ENCODE measurements at places on chromosomes 3 and 15.

- peak; percentile 29 for DNase-seq
Measured at GRCh38 chr3:129398803-129399144, 29.7 kb downstream of the EFCAB12 start.

DNA sequence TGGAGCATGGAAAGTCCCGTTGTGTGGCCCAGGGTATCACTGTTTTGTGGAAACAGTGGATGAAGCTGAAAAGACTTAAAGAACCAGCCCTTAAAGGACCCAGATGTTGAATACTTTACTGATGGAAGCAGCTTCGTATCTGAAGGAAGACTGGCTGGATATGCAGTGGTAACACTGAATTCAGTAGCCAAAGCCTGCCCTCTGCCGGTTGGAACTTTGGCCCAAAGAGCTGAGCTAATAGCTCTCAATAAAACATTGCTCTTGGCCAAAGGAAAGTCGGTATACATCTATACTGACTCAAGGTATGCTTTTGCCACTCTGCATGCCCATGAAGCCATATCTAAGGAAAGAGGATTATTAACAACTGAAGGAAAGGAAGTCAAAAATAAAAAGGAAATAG, 885.4 kb downstream of the PDCD6IP start:
- DNase-seq: peak; percentile 76

- DNase-seq: no peak
Measured at GRCh38 chr3:140842984-140843649, 98.5 kb upstream of the SLC25A36 start.

DNA sequence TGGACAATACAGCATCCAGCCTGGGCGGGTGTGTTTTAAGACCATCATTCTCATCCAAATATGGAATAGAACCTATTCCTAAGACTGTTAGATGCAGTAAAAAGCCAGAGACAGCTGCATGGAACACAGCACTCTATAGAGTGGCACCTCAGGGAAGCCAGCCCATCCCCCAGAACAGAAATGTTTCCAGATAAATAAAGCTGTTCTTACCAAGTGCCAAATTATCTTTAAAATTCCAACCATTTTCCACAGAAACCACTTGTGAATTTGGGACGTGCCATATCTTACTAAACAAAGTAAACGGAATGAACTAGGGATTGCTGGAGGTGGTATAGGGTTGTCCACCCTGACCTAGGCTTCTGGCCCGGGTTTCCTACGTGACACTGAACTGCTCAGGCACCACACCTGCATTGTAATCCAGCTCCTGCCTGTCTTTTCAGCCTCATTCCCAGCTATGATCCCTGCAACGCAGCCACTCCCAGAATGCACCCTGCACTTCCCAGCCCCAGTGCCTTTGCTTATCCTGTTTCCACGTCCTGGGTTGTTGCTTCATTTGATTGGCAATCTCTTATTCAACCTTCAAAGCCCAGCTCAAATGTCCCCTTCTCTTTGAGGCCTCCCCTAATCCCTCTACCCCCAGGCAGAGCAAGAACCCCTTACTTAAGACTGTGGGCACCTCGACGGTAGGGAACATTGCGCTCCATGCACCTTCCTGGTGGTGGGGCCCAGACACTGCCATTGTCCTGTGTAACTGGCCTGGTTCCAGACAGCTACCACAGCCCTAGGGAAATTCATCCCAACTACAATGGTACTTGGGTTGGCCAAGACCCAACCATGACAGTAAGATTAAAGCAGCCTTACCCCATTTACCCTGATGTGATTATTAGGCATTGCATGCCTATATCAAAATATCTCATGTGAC, 100.2 kb downstream of the IQSEC1 start:
- DNase-seq: no peak

- DNase-seq: no peak
Measured at GRCh38 chr15:72866182-72866581, 82.6 kb upstream of the ADPGK start.

DNA sequence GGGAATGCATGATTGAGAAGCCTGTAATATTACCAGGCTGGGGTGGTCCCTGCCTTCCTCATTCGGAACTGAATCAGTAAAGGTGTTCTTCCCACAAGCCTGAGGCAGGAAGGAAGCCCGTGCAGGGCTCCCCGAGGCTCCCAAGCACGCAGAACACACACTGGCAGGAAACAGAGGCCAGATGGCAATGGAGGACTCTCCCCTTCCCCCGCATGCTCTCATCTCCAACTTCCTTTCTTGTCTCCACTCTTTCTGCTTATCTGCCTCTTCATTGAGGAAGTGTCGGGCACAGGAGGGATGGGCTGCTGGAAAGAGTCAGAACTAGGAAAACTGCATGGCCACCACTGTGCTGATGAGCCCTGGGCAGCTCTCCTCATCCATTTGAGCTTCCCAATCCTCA, 123.5 kb downstream of the NUP210 start:
- no peak for DNase-seq

DNA sequence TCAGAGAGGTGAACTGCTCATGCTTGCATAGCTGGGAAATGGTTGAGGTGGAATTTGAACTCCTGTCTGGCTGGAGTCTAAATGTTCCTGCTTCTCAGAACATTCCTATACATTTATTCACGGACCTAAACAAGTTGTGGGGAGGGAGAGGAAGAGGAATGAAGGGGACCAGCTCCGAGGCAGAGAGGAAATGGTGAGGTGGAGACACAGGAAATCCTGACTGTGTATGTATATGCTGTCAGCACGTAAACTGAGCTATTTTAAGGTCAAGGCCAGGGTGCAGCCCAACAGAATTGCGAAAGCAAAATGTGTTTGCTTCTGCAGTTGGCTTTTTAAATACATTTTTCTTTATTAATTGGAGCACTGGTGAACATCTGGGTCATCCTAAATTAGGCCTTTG, 74.1 kb upstream of the POMGNT2 start:
- no peak for DNase-seq

DNA sequence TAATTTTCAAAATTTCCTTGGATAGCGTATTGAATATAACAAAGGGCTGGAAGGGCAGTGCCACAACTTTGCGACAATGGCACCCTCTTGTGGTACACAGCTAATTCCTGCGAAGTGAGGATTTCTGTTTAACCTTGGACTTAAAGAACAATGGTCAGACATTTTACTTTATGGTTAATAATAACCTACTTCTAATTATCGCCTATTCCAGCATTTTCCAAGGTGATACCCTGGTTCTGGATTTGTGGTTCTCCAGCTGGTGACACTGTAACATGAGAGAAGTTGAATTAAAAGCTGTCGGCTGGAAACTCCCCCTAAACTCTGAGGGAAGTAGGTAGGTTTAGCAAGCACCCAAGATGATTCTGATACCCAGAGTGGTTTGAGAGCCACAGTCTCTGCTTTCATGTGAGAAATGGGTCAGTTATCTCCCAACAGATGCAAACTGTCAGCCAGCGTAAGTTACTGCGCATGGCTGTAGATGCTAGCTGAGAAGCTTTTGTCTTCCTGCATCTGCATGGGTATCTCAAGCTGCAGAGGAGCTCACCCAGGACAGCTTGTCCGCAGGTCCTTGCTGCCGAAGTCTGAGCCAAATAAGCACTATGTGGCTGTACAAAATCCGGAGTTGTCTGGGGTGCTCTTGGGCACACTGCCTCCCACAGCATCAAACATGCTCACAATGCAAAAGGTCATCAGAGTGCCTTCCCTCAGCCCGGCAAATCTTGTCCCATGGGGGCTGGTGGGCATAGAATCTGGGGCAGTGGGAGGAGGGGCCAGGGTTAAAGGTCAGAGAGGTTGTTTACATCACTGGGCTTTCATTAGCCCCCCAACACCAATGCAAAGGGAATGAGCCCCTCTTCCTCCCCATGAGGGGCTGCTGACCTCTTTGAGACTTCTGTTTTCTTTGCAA, 6.6 kb upstream of the CHSY1 start:
- DNase-seq: peak; percentile 77

- DNase-seq: no peak
Measured at GRCh38 chr15:71455878-71456277, 340.6 kb downstream of the THSD4 start.

GRCh38 chr3:170092907-170093306, 55.1 kb downstream of the GPR160 start:
- DNase-seq: no peak

DNA sequence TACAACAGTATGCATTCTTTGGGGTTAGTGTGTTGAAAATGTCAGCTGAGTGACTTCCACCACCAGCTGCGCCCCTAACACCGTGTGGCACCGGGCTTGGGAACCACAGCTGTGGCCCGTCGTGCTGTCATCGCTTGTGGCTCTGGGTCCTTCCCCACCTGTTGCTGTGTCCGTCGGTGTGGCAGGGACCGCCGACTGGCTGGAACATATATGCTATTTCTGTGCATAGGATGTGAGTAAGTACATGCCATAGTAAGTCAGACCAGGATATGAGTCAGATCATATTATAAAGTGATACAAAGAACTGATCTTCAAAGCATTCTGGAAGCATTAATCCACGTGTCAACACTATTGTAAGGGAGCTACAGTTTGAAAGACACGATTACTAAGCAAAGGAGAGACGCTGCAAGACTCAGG, 31.9 kb downstream of the EHD4 start:
- no peak for DNase-seq

DNA sequence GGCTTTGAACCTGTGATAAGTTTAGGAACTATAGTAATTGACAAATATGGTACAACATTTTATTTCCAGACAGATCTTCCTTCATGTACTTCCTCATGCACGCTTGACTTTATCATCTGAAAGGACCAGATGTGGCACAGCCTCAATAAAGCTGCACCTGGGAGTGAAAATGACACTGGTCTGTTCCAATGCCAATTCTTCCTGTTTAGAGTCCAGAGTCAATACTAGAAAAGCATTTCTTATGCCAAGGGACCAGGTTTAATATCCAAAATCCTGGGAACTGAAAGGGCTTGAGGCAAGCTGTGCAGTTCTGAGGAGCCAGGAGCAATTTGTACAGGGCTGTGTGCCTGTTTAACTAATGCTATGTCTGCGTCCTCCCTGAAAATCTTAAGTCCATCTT, 15.3 kb downstream of the DPH6 start:
- peak; percentile 63 for DNase-seq

GRCh38 chr3:193982258-193982659, 153.7 kb upstream of the HES1 start:
- peak; percentile 25 for DNase-seq

DNA sequence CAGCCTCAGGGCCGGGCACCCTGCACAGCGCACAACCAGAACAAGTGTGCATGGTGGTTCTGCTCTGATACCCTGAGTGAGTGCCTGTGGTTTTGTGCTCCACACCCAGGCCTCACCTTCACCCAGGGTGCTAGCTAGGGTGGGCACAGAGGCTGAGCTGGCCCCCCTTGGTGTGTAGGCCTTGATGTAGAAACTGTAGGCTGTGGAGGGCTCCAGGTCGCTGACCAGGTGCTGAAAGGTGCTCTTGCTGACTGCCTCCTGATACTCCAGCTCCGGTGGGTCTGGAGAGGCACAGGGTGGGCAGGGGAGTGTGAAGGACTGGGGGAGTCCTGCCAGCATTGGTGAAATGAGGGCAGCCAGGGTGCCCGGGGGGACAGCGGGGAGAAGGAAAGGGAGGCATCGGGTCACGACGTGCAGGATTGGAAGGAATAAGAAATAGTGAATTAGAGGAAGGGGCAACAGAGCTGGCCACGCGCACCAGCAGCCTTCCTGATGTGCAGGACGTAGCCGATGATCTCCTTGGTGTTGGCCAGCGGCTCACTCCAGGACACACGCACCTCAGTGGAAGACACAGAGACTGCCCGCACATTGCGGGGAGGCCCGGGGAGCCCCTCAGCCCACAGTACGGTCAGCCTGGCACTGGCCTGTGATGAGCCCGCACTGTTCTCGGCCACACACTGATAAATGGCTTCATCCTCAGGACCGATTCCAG, 26.6 kb downstream of the RNU5B-1 start:
- DNase-seq: no peak

- peak; percentile 75 for DNase-seq
Measured at GRCh38 chr3:43378066-43378935, 92.0 kb downstream of the SNRK start.

DNA sequence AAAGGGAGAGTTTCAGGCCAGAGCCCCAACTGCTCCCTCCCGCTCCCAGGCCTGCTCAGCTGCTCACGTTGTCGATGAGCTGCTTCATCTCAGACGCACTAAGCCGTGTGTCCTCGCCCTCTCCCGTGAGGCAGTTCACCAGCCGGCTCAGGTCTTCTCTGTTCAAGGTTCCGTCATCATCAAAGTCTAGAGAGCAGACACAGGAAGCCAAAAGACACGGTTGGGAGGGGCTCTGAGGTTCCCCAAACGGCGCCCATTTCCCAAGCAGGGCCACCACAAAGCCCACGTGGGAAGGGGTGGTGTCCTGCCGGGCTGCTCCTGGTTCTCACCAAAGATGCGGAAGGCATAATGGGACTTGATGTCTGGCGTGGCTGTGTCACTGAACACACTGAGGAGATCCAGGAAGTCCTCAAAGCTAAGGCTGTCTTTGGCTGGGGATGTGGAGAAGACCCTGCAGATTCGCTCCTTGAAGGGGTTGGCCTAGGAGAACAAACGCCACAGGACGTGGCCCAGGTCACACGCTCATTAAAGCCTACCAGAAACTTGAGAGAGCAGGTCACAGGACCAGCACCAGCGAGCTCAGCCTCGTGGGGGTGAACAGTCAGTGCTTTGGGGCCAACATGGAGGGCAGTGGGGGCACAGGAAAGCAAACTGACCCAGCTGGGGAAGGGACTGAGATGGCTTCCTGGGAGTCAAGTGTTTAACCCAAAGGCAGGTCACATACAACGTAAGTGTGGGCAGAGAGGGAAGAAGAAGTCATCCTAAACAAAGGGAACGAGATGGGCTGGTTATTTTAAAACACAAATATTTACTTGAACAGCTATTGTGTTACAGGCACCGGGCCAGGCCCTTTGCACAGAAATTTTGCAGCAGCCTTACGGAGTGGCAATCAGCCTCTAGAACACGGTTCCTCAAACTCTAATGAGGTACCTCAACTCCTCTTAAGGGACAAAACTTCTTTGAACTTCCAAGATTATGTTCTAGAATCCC, 2.4 kb downstream of the CIB1 start:
- DNase-seq: peak; percentile 51

GRCh38 chr3:55675478-55675877, 188.4 kb upstream of the WNT5A start:
- no peak for DNase-seq

DNA sequence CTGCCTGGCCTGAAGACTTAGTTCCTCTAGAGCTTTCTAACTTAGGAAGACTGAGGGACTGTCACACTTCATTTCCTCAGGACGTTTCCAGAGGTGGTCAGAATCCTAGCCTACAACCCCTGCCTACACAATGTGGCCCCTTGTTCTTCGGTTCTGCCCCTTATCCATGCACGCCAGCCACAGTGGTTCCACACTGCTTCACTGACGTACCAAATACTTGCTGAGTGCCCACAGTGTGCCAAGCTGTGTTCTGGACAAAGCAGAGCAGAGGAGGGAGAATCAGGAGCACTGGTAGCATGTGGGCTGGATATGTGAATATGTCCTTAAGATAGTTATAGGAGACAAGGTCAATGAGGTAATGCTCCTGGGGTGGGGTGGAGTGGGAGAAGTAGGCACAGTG, 70.5 kb upstream of the SAMMSON start:
- no peak for DNase-seq

- no peak for DNase-seq
Measured at GRCh38 chr3:111712294-111713167, 117.4 kb upstream of the ZBED2 start.

DNA sequence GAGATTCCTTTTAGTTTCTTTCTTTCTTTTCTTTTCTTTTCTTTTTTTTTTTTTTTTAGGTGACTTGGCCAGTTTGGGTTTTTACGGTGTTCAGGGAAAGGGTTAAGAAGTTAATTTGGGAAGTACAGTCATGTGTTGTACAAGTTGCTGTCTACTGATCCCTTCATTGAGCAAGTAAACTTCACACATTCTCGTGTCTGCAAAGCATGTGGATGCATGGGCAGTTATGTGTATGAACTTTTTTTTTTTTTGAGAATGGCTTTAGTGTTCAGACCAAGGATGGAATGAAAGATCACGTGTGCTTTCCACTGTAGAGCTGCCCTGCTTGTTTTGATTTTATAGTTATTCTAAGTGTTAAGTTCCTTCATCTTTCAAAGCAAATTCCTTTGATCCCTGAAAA, 132.3 kb downstream of the PGPEP1L start:
- DNase-seq: no peak
